ENCODE measurements at places on chromosomes 1 and 21.

DNA sequence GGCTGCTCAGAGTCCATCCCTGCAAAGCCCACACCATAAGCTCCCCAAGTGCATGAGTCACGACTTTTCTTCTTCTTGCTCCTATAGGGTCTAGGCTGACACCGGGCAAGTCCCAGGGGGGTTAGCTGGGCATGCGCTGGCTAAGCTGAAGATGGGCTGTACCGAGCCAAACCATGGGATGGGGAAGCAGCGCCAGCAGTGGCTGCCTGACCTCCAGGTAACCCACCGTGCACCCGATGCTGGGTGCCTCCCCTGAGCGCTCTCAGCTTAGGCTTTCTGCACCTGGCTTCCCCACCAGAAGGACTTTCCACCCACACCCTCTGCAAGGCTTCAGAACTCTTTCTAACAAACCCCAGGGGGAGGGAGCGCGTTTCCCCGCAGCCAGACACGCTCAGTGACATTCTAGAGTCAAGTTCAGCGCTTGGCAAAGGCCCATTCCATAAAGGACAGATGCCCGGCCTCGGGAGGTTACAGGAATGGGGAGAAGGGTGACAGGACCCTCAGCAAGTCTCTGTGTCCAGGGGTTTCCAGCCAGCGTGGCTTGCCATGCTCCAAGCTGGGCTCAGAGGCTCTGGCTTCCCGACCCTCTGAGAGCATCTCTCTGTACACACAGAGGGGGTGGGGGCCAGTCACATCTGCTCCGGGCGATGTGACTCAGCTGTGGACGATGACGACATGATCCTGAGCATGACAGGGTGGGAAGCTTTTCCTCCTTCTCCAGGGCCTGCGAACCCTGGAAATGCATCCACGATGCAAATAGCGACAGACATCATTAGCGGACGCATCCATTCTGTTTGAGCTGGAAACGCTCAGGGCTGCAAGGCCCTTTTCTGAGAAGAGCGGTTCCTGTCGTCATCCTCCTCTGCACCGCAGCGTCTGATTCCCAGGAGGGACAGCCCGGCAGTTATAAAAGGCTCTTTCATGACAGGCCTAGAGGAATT, 107.8 kb downstream of the SIK1 start:
- no peak for DNase-seq

- DNase-seq, result no peak
These were observed 8.6 kb downstream of the NECTIN4 start for GRCh38 chr1:161080441-161081405.

GRCh38 chr1:191579019-191579418, 579.2 kb upstream of the RGS18 start:
- no peak for DNase-seq

DNA sequence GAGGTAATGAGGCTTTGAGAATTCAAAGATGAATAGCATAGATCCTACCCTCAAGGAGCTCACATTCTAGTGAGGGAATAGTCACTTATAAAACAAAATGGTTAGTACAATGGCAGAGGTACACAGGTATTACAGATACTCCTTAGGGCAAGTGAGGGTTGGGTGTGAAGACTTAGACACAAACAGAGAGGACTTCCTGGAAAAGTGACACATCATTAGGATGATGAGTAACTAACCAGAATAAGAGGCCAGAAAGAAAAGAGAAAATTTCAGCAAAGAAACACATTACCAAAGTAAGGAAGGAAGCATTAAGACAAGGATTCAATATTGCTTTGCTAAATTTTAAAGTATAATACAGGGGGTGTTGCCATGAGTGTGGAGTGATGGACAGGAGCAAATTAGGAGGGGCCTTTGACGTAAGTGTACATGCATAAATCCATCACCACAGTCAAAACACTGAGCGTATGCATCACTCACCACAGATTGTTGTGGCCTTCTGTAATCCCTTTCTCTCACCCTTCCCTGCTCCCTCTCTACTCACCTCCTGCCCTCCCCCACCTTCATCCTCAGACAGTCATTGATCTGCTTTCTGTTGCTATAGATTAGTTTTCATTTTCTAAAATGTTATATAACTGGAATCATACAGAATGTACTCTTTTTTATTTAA, 7.9 kb downstream of the CD53 start:
- no peak for DNase-seq

DNA sequence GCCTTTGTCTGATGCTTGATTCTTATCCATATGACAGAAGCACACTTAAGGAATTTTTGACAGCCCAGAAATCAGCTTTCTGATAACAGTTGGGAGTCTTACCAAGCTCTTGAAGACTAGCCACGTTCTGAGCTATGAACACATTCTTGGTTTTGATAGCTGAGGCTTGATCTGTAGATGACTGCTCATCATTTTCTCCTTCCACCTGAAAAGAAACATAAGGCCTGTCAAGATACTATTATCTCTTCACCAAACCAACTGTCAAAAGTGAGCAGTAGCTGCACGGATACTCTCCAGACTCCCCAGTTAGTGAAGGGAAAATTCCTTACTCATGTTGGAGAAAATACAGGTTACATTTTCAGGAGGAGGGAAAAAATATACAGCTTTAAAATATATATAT, 12.2 kb downstream of the UBR4 start:
- no peak for DNase-seq

DNA sequence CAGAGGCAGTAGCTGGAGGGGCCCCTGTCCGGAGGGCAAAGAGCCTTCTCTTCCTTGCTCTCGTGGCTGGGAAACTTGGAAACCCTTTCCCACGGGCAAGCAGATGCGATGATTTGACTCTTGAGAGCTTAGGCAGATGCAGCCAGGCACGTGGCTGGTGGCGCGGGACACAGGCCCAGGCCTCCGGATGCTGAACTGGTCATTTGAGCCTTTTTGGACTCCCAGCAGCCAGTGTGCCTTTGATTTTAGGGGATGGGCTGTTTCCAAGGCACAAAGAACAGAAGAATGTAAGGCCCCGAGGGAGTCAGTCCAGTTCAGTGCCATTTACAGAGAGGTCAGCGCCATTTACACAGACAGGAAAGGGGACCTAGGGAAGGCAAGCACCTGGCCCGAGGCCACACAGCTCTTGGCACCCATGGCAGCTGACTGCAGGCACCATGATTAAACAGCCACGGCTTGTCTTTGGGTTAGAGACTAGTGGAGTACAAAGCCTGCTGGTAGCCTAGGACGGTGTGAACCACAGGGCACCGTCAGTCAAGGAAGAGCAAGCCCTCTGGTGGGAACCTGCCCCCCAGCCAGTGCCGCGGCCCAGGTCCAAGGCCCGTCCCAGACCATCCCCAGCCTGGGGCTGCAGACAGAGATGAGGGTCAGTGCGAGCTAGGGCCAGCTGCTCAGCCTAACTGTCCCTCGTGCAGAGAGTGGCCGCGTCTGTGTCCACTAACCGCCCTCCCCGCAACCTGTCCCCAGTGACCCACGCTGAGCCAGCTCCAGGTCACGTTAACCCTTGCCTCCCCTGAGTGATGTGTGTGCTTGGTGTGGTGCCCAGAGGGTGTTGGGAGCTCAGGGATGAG, 20.4 kb upstream of the CCDC27 start:
- no peak for DNase-seq

DNA sequence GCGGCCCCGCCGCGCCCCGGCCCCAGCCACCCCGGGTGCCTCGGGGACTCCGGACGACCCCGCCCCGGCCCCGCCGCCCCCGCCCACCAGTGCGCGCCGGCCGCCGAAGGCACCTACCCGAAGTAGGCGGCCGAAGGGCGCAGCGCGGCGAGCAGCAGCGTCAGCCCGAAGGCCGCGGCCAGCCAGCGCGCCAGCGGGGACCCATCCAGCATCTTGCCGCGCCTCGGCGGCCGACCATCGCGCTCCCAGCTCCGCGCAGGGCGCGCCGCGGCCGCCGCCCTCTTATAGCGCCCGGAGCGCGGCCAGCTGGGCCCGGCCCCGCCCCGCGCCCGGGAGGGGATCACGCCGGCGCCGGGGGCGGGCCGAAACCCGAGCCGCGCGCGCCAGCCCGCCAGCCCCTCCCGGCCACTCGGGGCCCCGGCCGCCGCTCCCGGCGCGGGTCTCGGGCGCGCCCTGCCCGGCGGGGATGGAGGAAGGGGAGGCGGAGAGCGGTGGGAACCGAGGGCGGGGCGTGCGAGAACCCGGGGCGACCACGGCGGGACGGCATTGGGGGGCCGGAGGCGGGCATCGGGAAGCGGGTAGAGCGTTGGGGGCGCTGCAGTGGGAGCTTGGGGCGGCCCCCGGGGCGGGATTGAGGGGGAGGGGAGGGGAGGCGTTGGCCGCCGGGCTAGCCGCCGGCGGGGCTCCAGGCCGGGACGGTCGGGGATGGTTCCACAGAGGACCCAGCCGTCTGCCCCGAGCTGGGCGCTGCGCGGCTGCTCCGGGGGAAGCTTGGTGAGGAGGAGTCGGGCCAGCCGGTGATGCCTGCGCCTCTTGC, at the start of gene WNT9A:
WNT9A (minus strand) TSS at position 257 of the 817 bp plus-strand sequence; CDS start at position 212, 45 bp downstream.
- DNase-seq, result no peak

DNA sequence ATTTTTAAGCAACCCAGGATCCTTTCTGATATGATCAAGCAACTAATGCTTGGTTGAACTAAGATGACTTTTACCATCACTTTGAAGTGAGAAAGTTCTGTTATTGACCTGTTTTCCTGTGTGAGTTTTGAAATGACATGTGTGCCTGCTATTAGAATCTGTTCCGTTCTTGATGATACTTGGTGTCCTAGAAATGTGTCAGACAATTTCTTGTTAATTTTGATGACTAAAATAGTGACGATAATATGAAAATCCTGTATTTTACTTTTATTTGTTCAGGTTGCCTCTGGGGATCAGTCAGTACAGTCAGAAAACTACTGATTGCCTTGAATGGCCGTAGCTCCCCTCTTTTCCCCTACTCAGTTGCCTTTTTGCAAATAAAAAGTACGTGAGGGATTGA, 228.0 kb downstream of the RYR2 start:
- DNase-seq, result no peak

- DNase-seq, result no peak
These were observed 10.5 kb upstream of the RNF223 start for GRCh38 chr1:1084372-1085170.

- peak; percentile 60 for DNase-seq
These were observed 63.4 kb upstream of the L1TD1 start for GRCh38 chr1:62131093-62131725.

DNA sequence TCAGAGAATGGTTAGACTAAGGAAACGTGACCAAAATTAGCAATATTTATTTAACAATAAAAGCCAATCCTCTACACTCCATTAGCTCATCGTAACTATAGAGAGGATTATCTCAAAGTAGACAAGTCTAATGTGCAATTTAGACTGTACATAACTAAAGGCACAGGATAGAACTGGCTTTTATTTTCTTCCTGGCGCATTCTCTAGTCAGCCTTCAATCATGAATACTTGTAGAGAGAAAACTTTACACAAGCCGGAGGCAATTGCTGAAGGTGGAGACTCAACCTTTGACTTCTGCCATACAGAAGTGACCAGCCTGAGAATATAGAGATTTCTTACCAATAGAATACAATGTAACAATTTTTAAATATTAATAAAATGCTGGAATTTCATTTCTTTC, 777.9 kb downstream of the LTN1 start:
- no peak for DNase-seq

DNA sequence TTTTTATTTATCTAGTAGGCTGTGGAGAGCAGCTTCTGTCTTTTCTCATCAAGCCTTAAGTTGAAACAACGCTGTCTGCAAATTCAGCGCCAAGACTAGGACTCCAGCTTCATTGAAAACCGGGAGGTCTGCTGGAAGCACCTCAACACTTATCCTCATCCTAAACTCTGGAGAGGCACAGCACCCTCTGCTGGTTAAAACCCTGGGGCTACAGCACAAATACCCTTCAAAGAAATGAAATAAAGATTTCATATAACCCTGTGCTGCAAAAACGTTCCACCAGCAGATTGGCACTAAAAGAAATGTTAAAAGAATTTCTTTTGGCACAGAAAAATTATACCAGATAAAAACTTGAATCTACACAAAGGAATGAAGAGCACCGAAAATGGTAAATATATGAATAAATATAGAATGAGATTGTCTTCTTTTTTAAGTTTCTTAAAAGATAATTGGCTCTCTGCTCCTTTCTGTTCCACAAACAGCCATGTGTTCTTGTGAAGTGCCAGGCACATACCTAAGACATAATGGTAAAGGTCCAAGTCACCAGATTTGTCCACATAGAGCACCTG, 227.7 kb upstream of the SAMSN1 start:
- DNase-seq, result no peak

DNA sequence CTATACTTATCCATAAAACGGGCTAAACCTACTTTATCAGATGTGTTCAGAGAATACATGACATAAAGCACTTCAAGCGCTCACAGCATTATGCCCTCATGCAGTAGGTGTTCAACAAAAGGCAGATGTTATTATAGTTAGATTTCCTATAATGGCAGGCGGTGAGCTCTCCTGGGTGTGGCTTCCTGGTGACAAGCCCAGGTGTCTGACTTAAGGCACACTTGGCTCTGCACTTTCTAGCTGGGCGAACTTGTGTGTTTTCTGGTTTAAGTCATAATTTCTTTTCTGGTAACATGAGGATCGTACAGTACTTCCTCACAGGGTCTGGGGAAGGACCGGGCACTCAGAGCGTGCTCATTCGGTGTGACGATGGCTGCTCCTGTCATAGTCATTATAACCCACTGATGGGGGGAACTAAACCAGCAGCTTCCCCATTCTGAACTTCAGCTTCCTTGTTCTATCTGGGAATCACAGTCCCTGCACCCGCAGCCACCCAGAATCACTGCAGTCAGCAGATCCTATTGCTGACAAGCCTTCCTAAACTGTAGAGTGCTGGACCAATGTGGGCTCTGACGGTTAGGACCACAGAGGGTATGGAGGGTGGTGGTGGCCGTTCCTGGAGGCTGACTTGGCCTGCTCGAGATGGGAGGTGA, 52.8 kb downstream of the IGSF21 start:
- no peak for DNase-seq

DNA sequence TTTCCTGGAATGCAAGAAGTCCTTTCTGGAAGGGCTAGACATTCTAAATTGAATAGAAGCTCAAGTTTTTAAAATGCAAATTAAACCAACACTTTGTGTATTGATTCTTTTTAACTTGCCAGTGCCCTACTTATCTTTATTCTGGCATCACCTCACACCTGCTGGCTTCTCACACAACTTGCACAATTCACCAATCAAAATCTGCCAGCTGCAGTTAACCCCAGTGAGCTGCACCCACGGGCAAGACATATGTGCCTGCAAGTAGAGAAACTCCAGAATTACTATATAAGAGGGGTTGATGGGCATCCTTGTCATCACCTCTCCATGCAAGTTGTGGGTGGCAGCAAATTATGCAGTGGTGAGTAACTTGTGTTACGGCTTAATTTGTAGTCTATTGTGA, 11.7 kb upstream of the PLPPR4 start:
- DNase-seq, result no peak

- DNase-seq, result no peak
These were observed 371 bp downstream of the ZMPSTE24 start for GRCh38 chr1:40258445-40258769.

Data from astrocyte of the cerebellum (primary cell).